ENCODE measurements at places on chromosomes 2 and 18.

- DNase-seq = no peak
Measured at GRCh38 chr2:83633423-83633822, 825.7 kb downstream of the SUCLG1 start.

- no peak for DNase-seq
Measured at GRCh38 chr2:55923091-55923981, at the start of gene EFEMP1. TSS of gene EFEMP1 (minus strand) at chr2:55923782. CDS start at chr2:55922440, 1,342 bp downstream.

DNA sequence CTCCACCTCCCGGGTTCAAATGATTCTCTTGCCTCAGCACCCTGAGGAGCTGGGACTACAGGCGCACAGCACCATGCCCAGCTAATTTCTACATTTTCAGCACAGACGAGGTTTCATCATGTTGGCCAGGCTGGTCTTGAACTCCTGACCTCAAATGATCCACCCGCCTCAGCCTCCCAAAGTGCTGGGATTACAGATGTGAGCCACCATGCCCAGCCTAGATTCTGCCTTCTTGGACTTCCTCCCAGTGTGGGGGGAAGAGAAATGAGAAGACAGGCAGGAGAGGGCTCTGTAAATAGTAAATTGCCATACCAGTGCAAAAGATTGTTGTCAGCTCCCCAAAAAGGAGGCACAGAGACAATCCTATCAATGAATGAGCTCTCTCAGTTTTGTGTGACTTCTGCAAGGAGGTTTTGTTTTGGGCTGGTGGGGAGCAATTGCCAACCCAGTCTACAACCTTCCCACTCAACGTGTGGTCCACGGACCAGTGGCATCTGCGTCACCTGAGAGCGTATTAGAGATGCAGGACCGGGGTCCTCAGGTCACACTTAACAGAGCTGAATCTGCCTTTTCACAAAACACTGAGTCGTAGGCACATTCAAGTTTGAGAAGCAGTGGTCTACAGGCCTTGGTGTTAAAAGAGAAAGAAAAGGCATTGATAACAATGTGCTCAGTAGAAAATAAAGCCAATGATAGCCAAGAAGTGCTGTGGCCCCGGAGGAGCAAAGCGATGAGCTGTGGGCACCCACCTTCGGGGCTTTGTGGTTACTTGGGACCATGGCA lies 78.1 kb downstream of the MYCN start:
- no peak for DNase-seq

DNA sequence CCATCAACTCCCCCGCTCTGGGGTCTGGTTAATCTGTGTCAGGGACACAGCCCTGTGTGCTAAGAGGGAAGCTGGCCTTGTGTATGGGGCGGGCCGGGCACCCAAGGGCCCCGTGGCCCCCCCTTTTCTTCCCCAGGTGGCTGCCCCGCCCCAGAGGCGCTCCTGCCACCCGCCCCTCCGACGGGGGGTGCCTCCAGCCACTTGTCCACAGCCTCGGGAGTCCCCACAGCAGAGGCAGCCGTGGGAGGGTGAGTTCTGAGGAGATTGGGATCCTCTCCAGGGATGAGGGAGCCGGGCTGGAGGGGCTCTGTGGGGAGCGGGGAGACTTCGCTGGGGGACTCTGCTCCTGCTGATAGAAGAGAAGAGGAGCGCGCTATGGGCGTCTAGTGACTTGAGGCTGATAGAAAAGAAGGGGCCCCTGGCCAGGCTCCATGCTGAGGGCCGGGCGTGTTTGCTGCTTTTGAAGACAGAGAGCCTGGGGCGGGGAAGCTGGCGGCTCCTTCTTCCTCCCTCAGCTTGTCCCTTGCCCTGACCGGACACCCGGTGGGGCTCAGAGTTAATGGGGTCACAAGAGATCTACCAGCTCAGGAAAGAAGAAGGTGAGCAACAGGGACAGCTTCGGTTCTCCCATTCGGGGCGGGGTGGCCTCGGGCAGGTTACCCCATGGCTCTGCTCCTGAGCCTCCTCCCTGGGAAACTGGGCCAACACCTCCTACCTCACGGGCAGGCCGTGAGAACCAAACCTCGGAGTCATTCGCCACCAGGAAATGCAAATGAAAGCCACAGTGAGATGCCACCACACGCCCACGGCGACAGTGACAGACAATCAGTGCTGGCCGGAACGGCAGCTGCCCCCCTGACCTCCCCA lies 89.4 kb upstream of the TAF1B start:
- peak; percentile 57 for DNase-seq

- DNase-seq = no peak
Measured at GRCh38 chr2:140473851-140474250, 1657.0 kb downstream of the LRP1B start.

GRCh38 chr18:78378983-78379382 lies 600.6 kb upstream of the SALL3 start:
- DNase-seq = no peak

DNA sequence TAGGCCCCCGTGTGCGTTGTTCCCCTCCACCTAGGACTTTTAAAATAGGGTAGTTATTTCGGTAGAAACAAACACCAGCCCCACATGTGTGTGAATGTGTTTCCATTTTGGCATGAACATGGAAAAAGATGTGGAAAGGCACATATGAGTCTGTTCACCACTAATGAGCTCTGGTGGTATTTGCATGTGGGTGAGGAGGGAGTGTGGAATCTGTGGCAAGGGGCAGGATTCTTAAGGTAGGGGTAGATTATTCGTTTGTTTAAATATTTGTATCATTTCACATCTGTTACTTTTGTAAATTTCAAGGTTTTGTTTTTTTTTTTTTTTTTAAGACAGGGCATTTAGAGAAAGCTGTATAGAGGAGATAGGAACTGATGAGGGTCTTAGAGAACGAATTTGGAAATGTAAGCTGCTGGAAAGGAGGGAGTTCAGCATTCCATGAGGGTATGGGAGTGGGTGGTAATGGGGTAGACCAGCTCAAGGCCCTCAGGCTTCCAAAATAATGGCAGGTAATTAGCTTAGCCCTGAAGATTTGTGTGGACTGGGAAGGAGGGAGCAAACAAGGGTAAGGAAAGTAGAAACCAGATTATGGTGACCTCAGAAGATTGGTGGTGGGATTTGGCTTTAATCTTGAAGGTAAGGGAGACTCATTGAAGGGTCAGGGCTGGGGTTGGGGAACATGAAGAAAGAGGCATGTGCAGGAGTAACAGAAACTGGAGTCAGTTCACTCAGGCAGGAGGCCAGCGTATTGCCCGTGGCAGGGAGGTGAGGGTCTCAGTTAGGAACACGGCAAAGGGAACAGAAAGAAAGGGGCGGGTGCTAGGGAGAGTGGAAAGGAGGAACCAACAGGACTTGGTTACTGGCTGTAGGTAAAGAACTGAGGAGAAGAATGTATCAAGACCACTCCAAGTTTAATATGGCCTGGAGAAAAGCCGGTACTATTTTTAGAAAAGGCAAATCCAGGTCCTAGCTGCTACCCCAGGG lies 123.6 kb downstream of the PLB1 start:
- no peak for DNase-seq

GRCh38 chr2:29000956-29001355 lies 19.9 kb downstream of the TOGARAM2 start:
- DNase-seq = no peak

- DNase-seq = no peak
Measured at GRCh38 chr2:8216397-8216796, 465.5 kb upstream of the ID2 start.

DNA sequence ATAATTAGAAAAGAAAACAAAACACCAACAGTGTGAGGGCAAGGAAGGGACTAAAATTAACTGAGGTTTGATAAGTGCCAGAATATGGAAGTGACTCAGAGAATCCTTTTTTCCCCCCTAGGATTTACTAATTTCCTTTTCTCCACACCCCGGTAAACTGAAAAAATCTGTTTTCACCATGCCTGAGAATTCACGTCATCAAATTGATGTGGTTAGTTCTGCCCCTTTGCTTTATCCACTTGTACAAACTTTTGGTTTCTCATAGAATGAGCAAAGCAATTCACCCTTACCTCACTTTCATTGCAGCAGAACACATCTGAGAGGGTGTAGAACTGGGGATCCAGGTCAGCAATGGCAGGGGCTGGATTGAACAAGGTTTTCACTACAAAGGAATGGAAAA lies 57.8 kb downstream of the RBKS start:
- DNase-seq = no peak

DNA sequence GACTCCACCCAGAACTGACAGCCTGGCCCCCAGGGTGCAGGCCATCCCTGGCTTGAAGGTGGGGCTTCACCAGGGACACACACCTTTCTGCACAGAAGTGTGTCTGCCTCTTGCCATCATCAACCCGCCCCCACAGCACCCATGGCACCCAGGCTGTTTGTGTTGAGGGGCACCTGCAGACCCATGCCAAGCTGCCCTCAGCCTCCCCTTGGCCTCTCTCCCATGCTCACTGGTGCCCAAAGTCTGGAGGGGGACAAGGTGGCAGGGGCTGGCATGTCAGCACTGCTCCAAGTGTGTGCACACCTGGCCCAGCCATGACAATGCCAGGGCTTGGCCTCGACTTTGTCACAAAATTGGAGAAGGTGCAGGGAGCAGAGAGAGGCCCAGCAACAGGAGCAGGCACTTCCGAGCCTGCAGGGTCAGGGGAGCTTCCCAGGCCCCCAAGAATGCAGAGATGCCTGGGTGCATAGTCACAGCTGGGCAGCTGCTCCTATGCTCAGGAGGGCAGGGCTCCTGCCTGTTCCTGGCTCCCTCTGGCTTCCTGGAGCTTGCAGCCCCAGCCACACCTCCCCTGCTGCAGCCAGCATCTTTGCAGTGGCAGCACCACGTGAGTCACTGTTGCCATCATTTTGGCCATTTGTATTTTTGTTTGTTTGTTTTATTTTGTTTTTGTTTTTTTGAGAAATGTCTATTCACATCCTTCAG lies 280.6 kb upstream of the UBE2E3 start:
- DNase-seq = no peak

GRCh38 chr18:58373481-58373880 lies 255.4 kb downstream of the ALPK2 start:
- no peak for DNase-seq

DNA sequence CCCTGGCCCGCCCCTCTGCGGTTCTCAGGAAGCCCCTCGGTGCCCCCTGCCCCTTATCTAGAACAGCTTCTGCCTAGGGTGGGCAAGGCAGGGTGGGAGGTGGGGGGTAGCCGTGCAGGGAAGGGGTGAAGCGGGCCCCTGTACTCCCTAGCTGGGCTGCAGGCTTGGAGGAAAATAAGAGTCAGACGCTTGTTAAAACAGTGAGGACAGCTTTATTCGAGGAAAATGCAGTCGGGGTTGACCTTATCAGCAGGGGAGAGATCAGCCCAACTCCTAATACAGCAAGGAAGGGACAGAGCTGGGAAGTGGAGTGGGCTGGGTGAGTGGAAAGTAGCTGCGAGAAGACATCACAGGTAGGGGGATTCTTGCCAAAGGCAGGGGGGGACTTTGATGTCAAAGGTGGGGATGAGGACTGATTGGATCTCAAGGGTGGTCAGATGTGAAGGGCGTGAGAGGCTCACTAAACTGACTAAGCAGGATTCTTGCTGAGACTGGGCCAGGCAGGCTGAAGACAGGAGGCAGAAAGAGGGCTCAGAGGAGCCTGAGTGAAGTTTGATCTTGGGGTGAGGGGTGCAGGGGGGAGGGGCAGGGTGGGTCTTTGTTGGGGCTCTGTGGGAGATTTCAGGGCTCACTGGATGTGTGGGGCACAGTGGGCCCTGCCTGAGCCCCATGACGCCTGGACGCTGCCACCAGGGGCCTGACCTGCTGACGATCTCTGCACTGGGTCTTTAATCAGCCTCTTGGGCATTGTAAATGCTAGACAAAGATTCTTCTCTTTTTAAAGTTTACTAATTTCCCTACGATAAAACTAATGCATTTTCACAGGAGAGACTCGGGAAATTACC lies 29.9 kb downstream of the HPCAL1 start:
- DNase-seq = peak; percentile 33

GRCh38 chr2:129006901-129007300 lies 688.2 kb upstream of the HS6ST1 start:
- DNase-seq = no peak

DNA sequence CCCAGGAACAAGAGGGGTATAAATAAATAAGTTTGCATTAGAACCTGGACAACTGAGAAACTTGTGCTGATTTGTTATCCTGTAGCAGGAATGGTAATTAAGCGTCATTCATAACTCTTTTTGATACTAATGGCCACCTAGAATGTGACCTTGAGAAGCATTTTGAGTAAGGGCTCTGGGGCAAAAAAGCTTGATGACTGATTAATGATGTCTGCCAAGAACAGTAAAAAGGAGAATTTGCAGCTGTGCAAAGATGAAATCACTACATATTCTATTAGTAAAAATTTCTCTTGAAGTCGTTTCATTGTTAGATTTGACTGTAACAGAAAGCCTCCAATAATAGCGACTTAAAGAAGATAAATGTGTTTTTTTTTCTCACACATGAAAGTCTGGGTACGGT lies 157.7 kb downstream of the PRKCE start:
- DNase-seq = no peak

- DNase-seq = no peak
Measured at GRCh38 chr2:221896505-221897151, 324.5 kb upstream of the EPHA4 start.

DNA sequence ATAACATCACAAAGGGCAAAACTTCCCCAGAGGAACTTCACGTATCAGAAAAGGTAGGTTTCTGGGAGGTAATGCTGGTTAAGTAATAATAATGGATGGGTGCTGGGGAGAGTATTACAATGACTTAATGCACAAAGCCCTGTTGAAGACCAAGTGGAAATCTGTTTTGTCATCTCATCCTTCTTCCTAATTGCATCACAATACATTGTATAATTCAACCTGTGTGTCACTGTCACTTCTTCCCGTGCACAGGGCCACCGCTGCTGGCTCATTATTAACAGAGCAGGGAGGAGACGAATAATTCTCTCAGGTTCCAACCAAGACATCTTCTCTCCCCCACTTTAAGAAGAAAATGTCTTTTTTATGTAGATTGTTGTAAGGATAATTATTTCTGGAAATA lies 290.9 kb downstream of the AGAP1 start:
- no peak for DNase-seq

GRCh38 chr2:231397011-231397927 lies 1.8 kb downstream of the B3GNT7 start:
- no peak for DNase-seq

DNA sequence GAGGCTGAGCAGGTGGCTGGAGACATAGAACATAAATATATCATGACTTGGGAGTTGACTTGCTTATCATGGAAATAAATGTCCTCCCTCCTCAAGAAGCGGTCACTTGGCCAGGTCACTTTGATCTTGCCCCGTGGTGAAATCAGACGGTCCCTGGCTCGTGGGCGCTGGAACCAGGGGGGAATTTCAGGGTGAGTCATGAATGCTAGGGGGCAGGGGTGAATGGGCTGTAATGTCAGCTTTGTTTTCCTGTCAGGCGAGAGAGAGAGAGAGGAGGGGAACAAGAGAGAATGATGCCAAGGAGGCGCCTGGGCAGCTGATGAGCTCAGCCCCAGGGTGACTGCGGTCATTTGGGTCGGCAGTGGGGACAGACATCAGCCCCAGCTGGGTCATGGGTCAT lies 47.7 kb downstream of the RRM2 start:
- no peak for DNase-seq
